ENCODE measurements at places on chromosomes 3 and 15.

DNA sequence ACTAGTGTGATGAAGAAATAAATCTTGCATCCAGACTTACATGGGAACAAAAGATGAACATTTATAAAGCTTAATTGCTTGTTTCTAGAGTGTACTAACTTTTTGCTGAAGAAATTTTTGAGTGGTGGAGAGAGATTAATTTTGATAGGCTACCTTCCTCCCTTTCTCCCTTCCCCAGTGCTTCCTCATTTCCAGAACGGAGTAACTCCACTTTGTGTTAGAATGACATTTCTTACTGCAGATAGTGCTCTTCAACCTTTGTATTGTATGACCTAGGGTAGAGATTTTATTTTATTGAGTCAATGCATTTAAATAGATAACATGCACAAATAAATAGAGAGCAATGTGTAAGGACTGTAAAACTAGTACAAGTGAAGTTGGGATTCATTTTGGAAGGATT lies 1.9 kb downstream of the ATP1B3 start:
- DNase-seq, result no peak

DNA sequence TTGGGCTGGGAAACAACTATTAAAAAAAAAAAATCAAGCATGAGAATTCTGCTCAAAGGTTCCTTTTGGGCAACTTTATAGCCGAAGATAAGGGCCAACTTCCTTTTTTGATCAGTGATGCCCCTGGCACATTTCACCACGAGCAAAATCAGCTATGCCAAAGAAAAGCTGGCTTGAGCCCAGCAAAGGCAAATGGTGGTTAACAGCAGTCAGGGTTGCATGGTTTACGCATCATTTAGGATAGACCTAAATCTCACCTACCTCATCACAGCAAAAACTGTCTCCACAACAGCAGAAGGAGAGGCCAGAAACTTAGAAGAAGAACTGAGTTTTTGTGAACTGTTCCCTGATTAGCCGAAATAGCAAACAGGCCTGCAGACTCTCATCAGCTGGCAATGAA lies 220.1 kb upstream of the CDIN1 start:
- DNase-seq, result no peak

GRCh38 chr3:49454458-49454857 lies 15.6 kb upstream of the DAG1 start:
- DNase-seq, result no peak

- DNase-seq, result no peak
These were observed 657.2 kb downstream of the MAGI1 start for GRCh38 chr3:65381496-65382010.

- no peak for DNase-seq
These were observed 5.3 kb upstream of the TMEM115 start for GRCh38 chr3:50364573-50365079.

DNA sequence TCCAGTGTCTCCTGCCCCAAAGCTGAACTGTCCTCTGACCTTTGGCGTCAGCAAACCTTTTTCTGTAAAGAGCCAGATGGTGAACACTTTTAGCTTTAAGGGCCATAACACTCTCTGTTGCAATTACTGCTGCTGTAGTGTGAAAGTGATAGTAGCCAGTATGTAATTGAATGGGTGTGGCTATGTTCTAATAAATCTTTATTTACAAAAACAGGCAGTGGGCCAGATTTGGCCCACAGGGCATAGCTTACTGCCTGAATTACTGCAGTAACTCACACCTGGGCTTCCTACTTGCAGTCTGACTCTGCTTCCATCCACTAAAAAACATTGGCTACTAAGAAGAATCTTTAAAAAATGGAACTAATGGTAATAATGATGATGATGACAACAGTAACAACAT lies 68.0 kb upstream of the SLC6A11 start:
- no peak for DNase-seq

DNA sequence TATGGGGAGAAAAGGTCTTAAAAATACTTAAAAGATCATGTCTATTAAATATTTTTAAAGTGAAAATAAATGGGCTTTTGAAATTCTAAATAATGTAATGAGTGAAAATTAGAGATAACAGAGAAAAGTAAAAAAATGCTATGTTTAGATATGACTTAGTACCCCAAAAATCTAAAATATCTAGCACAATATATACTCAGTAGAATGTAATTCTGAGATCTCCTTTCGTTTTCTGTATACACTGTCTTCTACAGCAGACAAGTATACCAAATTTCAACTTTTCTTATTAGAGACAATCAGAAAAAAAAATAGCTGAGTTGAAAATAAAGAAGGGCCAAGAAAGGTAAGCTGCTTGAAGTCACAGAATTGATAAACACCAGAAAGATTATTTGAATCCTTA lies 140.8 kb downstream of the ADAM10 start:
- DNase-seq, result no peak

DNA sequence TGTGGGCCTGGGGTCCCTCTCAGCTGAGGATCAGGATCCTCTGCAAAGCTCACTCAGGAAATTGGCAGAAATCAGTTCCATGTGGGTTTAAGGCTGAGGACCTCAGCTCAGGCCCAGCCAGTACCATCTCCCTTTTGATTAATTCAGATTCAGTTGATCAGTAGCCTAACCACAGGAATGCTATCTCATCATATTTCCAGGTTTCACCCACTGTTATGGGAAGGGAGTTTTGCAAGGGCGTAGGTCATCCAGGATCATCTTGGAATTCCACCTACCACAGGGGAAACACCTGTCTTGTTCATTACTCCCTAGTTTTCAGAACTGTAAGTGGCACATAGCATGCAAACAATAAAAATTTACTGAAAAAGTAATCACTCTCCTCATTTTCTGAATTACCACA lies 399.5 kb upstream of the CNTN3 start:
- no peak for DNase-seq

GRCh38 chr3:18989237-18989795 lies 159.0 kb upstream of the KCNH8 start:
- no peak for DNase-seq

GRCh38 chr15:33857726-33858125 lies 110.6 kb upstream of the CHRM5 start:
- DNase-seq, result no peak

DNA sequence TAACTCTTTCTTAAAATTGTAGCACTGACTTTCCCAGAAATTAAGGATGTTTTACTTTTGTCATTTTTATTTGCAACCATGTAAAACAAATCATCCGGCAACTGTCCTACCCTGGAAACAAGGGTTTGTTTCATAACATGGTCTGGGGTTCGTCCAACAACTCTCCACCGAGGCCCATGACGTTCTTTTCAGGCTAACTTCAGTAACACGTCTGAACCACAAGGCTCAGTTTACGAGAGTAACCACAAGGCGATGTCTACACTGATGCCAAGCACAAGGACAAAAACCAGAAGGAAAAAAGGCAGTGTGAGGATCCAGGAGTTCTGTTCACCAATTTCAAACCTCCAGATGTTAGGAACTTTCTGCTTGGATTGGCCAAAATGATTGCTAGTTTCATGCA lies 546.1 kb downstream of the NTRK3 start:
- no peak for DNase-seq

GRCh38 chr3:194573680-194574437 lies 59.4 kb downstream of the TMEM44 start:
- DNase-seq, result no peak

DNA sequence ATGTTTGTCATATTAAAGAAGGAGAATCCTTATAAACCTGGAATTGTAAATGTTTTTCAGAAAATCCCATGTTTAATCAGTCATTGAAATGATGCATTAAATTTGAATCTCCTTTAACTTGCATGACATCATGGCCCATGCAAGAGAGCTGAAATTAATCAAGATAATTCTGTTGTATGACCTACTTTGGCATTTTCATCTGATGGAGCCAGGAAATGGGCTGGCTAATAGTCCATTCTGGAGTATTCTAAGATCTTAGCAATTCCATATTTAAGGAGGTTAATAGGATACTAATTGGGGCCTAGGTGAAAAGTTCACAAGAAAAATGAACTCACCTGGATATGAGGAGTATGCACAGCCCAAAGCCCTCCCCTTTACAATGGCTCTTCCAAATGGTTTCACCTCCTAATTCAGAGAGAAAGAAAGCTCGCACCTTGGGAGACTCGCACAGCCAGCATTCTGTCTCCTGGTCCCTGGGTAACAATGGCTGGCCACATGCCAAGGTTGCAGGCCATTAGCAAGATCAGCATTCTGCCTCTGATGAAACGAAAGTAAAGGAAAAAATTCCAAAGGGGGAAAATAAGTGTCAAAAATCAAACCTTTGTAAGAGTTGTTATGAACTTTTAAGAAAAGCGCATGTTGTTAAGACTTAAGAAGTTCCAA lies 786.4 kb downstream of the MCTP2 start:
- peak; percentile 28 for DNase-seq

DNA sequence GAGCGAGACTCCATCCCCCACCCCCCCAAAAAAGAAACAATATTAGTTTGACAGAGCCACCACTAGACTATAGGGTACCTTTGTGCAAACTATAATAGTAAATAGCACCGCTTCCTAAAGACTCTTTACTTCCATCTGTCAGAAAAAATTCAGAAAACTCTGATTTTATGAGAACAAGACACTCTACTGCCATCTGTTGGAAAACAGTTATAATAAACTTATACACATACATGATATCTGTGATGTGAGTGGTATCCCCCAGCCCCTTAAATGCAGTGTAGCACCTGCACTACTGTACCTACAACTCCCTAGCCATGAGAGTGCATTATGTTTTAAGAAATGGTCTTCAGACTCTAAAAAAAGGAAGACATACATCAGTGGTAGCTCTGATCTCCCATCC lies 47.1 kb upstream of the CTDSPL start:
- DNase-seq, result no peak

Data from NT2/D1 (cell line).